ENCODE measurements at places on chromosomes 1 and 21.

DNA sequence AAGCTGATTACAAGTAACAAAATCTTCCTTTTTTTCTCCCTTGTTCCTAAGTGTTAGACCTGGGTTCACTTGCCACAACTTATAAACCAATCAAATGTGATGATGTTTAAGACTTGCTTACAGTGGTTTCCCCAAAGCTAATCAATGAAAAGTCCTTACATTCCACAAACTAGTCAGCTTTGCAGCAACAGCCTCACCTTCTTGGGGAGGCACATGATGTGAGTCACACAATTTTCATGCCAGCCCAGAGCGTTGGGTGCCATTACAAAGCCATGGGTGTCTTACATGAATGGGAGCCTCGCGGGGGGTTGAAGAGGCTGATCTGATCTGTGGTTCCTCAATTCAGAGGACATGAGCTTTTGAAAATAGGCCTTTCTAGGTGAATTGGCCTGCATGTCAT is 91.6 kb upstream of the UBE2U start:
- DNase-seq, result no peak

DNA sequence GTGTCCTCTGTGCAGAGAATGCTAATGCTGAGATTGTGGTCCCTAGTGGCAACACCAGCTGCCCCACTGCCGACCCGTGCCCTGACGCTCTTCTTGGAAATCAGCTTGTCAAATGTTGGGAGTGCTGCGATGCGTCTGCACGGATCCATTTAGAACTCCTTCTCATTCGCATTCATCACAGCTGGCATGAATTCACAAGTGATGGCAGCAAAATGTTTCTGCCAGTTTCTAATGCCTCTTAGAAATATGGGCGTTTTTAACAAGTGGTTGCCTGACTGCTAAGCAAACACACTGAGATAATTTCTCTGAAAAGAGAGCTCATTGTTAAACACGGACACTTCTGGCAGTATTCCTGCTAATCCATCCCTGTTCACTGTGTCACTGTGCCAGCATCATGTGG is 131.9 kb upstream of the KCNJ6 start:
- no peak for DNase-seq

DNA sequence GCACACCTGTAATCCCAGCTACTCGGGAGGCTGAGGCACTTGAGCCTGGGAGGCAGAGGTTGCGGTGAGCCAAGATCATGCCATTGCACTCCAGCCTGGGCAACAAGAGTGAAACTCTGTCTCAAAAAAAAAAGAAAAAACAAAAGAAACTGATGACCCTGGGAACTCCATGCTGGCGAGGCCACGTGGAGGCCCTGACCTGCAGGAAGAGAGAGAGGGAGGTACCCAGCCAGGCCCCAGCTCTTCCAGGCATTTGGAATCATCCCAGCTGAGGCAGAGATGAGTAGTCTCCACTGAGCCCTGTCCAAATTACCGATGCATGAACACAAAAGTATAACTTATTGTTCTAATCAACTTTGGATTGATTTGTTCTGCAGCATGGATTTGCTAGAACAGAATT is 132.0 kb upstream of the ZBTB40 start:
- no peak for DNase-seq

DNA sequence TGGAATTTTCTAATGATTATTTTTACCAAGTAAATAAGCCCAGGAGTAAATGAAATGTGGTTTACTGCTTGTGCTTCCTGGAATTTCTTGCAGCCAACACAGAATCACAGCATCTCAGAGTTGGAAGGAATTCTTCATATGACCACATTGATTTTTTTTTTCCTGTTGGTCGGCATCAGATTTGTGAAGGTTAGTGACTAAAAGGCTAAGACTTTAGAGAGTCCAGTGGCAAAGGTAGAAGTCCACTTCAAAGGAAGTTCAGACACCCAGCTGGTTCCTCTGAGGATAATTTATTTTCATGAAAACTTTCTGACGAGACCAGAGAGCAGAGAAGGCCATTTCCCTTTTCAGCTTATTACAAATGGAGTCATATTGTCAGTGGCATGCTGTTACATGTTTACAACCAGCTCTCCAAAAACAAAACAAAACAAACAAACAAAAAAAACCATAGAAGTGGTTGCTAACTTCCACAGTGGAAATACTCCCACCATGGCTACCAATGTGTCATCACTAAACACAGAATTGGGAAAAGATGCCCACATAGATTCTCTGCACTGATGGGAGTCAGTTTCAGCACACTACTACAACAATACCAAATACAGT is 77.2 kb upstream of the CDC42BPA start:
- peak; percentile 49 for DNase-seq

GRCh38 chr21:33747420-33747819 is 105.1 kb downstream of the ITSN1 start:
- DNase-seq, result no peak

DNA sequence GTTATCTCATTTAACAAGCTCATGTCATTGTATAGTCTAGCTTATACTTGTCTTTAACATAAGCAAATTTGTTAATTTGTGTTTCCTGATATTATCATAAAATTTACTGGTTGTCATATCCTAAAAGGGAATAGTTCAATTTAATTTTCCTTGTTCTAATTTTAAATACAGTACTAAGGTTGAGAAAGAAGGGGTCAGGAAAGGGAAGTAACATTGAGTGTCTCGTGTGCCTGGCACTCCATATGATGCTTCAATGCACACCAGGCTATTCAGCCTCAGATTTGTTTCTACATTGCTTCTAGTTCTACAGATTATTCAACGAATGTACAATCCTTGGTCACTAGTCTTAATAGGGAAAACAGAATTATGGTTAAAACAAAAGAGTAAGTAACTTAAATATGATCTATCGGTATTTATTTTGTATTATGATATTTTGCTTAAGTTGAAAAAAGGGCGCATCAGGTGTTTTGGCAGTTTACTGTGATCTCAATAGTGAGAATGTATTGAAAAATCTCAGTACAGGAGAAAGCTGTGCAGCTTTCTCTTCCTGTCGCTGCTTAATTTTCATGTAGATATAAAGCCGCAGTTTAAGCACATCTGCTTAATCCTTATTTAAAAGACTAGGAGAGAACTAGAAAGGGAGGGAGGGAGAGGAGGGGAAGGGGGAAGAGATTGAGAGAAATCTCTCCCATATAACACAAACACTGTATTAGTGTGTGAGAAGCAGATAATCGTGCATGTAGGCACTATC is 13.0 kb downstream of the PTPRC start:
- DNase-seq, result no peak

All from HS-27A (cell line).